ENCODE measurements at places on chromosomes 12 and 14.
A peak's percentile ranks its signal among the peaks of the same experiment; 100 is the strongest.

DNA sequence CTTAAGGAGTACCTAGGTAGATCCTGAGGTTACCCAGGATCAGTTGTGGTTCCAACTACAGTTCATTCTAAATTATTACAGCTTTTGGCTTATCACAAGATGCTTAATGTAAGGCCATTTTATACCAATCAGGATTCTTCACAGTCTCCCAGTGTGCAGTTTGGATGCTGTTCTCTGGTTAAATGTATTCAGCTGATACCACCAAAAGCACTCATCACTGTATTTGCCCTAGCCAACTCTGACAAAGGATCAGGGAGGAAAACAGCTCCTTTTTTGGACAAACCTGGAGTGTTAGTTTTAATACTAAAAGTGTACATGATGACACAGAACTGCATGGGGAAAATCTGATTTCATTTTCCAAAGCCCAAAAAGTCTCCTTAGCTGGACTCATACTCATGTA is 19.5 kb downstream of the DMAC2L start:
- no peak for DNase-seq

GRCh38 chr12:26287671-26288381 is 92.5 kb downstream of the SSPN start:
- no peak for DNase-seq

- peak; percentile 6 for DNase-seq
These were observed 431 bp downstream of the HIP1R start for GRCh38 chr12:122835750-122836026.

DNA sequence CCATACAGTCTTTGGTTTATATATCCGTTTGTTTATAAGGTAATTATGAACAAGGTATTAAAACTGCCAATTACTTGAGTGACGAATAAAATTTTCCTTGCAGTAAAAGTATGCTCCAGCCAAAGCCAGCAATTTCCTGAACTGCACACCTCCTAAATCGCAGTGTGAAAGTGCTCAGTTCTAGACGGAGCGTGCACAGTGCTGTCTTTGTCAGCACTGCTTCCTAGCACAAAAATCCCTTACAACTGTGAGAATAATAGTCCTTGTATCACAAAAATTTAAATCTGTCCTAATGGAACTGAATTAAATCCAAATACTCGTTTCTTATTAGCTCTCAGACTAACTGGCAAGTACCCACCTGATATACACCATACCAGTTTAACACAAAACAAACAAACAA is 26.3 kb downstream of the LRIG3 start:
- DNase-seq = no peak

DNA sequence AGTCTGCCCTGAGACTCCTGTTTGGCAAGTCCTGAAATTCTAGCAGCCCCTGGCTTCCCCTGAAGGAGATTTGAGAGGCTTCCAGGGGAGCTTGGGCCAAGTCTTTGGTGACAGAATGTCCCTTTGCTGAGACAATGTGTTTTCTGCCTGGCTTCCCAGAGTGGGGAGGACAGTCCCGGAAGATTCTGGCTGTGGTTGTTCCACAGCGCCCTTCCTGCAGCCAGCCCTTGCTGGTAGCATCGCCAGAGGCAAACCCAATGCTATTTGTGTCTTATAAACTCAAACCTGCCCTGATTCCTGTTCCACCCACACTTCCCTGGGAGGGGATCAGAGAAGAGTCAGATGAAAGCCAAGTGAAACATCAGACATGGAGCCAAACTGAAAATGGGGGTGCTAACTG is 56.4 kb upstream of the OAS1 start:
- DNase-seq = no peak

- DNase-seq = no peak
These were observed 1512.4 kb upstream of the FLRT2 start for GRCh38 chr14:84017495-84017894.

- DNase-seq = peak; percentile 64
These were observed 83.0 kb upstream of the PIWIL1 start for GRCh38 chr12:130254461-130255276.

GRCh38 chr14:68813318-68813838 is 20.5 kb upstream of the ZFP36L1 start:
- DNase-seq = no peak

Measured in NCI-H1105 (cell line).